ENCODE measurements at places on chromosomes 6 and 20.

DNA sequence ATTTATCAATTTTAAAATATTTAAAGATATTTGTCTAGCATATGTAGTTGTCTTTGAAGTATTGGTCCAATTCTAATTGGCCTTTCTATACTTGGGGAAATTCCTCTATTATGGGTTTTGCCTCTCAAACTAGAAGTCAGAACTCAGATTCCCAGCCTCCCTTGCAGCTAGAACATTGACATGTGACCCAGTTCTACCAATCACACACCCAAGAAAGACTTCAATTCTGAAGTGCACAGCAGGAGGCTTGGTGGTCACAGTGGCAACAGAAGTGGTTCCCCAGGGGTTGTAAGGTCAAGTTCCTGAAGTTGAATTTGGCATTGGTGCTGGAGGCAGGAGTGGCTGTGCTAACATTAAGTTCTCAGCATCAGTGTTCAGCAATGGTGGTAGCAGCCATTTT is 14.8 kb upstream of the FKBP5 start:
- no peak for DNase-seq

GRCh38 chr6:7650878-7651277 is 60.9 kb downstream of the SNRNP48 start:
- no peak for DNase-seq

GRCh38 chr6:33391922-33392594 is 435 bp downstream of the KIFC1 start:
- no peak for DNase-seq

- DNase-seq: no peak
Measured at GRCh38 chr20:34886122-34886521, 9.7 kb downstream of the ACSS2 start.

DNA sequence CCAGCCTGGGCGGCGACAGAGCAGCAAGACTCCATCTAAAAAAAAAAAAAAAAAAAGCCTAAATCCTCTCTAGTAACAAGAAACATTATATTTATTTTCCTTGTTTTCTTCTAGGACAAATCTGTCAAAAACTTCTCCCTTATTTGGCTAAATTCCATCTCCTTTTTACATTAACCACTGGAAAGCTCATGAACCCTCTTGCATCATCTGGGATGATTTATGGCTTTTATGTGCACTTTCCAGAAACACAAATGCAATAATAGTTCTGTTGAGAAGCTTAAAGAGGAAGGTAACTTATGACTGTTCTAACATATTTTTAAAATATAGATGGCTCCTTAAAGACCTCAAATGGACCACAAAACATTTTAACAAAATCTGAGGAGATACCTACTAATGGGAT is 526.1 kb upstream of the SPTLC3 start:
- DNase-seq: no peak

- no peak for DNase-seq
Measured at GRCh38 chr6:166313255-166314070, 5.3 kb upstream of the PRR18 start.

GRCh38 chr20:56781108-56781739 is 152.1 kb downstream of the TFAP2C start:
- DNase-seq: no peak

GRCh38 chr20:56929606-56930005 is 300.5 kb downstream of the TFAP2C start:
- no peak for DNase-seq

DNA sequence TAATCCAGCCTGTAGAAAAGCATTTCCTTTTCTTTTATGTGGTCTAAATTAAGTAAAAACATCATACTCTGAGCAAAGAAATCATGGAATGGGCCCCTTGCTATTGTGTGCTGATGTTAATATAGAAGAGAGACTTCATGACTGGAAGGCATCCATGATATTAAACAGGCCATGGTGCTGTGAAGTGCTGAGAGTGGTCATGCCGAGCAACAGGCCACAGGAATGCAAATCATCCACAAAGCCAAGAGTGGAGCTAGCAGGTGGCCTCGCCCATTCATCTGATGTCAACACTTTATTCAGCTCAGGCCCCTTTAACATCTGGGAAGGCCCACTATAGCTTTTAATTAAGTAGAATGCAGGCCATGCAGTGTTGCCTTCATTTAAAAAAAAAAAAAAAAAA is 115.2 kb upstream of the HMGCLL1 start:
- no peak for DNase-seq

All from dorsolateral prefrontal cortex (tissue), 122 donors.